Stimulated activated CD8-positive, alpha-beta memory T cell treated with anti-CD3 and anti-CD28 coated beads, Interleukin-7, amount 100 ng/mL, for 1 hour (primary cell): ENCODE measurements at places on chromosomes 13 and 19.
A peak's percentile ranks its signal among the peaks of the same experiment; 100 is the strongest.

DNA sequence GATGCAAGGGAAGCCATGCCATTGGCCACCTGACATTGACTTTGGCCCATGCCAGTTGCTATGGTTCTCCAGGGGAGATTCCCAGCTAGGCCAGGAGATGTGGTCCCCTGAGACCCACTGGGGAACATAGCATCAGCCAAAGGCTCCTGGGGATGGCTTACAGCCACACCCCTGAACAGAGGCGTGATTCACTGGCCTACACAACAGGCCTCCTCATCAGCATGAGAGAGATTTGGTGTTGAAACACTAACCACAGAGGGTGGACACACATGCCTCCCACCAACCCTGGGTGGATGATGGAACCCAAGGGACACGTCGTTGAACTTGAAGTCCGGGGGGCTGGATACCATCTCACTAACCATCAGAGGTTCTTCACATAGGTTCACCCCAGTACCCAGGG lies 14.4 kb downstream of the IQCN start:
- no peak for DNase-seq

- DNase-seq, result no peak
These were observed 20.6 kb downstream of the NECTIN2 start for GRCh38 chr19:44866664-44867063.

DNA sequence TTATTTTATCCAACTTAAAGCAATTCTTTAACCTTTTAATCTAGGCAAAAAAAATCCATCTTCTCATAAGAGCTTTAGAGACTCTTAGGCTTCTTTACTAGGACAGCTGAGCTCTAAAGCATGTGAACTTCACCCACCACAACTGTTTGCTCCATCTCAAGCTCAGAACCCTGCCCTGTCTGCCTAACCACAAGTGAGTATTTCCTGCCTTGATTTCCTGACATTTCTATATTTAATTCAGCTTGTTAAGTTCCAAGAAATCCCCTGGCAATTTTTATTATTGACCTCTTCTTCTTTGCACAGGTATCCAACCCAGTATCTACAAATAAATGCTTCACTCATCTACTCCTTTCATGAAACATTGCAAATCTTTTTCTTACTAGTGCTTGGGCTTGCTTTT lies 21.1 kb upstream of the CEACAM21 start:
- no peak for DNase-seq

GRCh38 chr19:15253061-15253460 lies 20.8 kb upstream of the EPHX3 start:
- DNase-seq, result no peak

DNA sequence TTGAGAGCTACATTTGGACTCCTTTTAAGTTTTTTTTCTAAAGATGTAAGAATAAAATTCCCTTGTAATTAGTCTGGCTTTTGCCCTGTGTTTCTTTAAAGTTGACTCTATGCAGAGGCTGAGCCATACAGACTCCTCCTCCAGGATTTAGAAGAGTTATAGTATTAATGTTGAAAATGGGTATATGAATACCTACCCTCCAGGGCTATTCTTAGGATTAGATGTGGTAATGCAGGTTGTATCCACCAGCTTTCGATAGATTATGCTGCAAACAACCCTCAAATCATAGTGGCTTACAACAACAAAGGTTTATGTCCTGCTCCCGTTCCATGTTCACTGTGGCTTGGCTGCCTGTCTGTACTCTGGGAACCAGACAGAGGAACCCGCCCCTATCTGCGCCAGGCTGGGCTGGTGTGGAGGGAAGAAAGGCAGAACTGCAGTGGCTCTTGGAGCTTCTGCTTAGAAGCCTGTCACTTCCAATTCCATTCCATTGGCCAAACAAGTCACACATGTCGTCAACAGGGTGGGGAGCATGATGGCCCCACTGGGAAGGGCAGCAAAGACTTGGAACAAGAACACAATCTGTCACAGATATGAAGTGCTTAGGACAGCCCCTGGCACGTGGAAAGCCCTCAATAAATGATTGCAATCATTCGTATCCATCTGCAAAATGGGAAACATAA lies 290.8 kb downstream of the FOXO1 start:
- DNase-seq, result no peak

GRCh38 chr19:51121257-51121656 lies 3.4 kb upstream of the SIGLEC9 start:
- no peak for DNase-seq

GRCh38 chr13:51794964-51795363 lies 9.0 kb downstream of the DHRS12 start:
- no peak for DNase-seq

DNA sequence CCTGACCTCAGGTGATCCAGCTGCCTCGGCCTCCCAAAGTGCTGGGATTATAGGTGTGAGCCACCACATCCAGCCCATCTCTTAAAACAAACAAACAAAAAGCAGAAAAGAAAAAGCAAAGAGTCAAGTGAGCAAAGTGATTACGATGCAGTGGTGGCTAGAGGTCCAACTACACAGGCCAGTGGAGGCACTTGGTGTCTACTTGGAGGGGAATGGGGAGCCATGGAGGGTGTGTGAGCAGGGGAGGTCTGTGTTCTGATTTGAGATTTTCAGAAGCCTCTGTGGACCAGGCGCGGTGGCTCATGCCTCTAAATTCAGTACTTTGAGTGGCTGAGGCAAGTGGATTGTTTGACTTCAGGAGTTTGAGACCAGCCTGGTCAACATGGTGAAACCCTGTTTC lies 6.6 kb downstream of the COLGALT1 start:
- no peak for DNase-seq

DNA sequence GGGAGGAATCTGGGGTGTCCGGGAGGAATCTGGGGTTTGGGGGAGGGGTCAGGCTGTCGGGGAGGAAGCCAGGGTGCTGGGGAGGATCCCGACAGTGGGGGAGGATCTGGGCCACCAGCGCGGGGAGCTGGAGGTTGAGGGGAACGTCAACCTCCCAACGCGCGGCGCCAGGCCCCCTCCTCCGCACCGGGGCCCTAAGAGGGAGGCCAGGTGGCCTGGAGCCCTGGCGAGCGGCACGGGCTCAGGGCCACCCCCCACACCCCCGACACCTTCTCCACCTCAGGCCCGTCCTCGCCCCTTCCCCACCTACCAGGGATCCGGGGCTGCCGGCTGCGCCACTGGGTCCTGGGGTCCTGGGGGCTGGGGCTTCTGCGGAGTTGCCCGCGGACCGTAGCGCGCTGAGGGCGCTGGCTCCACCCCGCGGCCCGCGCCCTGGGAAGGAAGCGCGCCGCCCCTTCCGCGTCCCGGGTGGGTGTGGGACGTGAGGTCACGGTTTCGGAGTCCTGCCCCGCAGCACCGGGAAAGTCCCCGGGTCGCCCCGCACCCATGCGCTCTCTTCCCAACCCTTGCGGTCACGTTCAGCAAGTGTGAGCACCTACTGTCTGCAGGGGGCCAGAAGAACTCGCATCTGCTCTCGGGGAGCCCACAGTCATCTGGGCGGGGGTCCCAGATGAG lies at the start of gene TICAM1:
TICAM1 (minus strand) TSS at position 409 of the 675 bp plus-strand sequence. CDS start 13,335 bp downstream, outside the sequence.
- DNase-seq, result peak; percentile 51

DNA sequence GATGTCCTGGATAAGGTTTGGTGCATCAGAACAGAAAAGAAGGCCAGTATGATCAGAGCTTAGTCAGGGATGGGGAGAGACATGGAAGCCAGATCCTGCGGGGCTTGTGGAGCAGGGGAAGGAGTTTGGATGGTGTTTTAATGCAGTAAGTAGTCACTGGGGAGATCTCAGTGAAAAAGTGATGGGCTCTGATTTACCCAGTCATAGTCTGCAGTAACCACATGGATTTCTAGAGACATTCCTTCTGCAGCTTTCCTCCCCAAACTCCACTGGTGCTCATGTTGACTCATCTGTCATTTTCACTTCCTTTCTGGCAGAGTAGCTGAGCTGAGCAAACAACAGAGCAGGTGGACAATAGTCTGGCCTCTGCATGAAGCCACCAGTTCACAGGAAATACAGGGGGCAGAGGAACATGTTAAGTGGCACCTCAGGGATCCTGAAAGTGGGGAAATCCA lies 144.1 kb downstream of the DPF1 start:
- no peak for DNase-seq

DNA sequence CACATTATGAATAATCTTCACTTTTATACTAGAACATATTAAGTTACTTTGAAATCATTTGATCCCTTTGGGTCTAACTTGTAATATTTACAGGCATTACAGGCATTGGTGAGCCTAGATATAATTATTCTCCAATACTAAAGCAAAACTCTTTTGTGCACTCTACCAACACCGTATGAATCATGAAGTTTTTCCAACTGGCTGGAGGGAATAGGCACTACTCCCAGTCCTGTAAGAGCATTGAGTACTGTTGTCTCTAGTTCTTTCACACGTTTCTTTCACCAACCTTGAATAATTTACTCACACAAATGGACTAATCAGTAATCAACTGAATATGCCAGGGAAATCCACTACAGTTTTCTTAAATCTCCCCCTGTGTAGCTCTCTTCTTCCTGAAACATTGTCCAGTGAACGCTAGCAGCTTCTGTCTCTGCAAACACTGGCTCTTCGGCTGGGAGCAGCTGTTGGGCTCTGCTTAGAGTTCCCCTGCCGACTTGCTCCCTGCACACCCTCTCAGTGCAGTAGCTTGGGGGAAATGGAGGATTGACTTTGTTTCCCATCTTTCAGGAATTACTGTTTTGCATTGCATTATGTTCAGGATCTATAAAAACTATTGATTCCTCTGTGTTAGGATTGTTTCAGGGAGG lies 476.7 kb downstream of the RFC3 start:
- no peak for DNase-seq

GRCh38 chr19:2648099-2648498 lies 54.4 kb downstream of the GNG7 start:
- DNase-seq, result no peak

- DNase-seq, result no peak
These were observed 10.0 kb upstream of the VWA8 start for GRCh38 chr13:41970918-41971317.

DNA sequence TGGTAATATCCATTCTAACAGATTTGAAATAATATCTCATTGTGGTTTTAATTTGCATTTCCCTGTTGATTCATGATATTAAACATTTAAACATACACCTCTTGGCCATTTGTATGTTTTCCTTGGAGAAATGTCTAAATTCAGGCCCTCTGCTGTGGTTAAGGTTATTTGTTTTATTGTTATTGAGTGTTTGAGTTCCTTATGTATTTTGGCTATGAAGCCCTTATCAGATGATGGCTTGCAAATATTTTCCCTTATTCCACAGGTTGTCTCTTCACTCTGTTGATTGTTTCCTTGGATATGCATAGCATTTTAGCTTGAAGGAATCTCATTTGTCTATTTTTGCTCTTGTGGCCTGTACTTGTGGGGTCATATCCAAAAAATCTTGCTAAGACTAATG lies 303.6 kb downstream of the GPC5 start:
- DNase-seq, result no peak

DNA sequence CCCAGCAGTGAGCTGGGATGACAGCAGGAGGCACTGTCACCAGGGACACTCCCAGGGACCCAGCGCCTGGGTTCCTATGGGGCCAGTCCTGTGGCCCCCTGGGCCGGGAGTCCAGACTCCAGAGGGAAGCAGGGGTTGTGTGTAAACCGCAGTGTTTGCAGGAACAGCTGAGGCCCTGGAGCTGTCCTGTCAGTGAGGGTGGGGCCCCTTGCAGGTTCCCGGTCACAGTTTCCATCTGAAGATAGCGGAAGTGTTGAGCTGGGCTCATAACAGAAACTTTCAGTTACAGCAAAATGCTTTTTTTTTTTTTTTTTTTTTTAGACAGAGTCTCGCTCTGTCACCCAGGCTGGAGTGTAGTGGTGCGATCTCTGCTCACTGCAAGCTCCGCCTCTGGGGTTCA lies 17.7 kb upstream of the CSNK1G2 start:
- no peak for DNase-seq

DNA sequence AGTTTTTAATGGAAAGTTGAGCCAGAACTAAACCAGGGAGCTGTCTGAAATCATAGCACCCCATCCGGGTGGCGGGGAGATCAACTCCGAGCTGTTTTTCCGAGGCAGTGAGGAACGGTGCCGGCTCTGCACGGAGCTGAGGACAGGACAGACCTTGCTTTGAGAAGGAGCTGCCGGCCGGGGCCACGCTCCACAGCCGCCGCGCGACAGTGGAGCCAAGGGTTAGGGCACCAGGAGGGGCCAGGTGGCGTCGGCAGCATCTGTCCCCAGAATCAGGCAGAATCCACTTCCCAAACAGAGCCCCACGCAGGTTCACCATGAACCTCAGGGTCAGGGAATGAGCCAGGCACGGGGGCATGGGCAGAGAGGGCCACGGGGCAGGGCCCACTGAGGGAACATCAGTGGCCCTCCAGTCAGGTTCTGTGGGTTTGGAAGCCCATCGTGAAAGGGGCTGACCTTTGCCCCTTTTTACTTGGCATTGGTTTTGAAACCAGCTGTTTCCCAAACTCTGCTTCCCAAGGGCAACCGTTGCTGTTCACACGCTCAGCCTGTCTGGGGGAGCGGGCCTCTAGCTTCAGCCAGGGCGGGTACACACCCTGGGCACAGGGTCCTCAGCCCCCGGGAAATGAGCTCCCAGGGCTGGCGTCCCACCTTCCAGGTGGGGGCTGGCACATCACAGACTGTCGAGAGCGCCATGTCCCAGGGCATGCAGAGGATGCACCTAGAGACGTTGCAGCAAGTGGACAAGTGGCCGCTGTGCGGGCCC lies 18.1 kb downstream of the PEX11G start:
- DNase-seq, result no peak

DNA sequence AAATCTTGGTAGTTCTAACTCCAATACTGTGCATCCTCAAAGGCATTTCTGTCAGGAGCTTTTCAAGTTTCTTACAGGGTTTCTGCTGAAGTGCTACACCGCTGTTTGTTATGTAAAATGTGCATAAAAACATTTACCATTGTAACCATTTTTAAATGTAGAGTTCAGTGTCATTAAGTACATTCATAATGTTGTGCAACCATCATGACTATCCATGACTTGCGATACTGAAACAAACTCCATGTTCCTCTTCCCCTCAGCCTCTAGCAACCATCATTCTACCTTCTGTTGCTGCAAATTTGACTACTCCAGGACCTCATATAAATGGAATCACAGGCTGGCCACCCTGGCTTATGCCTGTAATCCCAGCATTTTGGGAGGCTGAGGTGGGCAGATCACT lies 14.4 kb upstream of the SLC25A42 start:
- DNase-seq, result no peak

DNA sequence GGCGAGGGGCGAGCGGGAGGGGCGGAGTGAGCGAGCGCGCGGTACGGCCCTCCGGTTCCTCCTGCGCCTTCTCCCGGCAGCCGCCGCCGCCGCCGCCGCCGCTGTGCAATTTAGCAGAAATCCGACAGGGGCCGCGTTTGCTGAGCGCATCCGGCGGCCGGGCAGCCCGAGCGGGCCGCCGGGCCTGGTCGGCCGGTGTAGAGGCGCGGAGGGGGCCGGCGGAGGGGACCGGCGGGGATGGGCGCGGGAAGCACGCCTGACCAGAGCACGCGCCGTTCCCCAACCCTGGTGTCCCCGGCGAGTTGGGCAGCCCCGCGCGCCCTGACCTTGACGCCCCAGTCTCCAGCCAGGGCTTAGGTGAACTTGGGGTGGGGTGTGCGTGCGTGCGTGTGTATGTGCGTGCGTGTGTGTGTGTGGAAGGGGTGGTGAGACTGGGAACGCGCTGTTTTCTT lies 144.5 kb upstream of the ZNF536 start:
- no peak for DNase-seq
